H1 (cell line): ENCODE measurements at places on chromosomes 7 and 10. TPM values are rescaled to one million over a fixed set of nuclear protein-coding genes. Genes with fewer than 3 reads are reported as not detected.

The CCDC71L gene
- 15.8 and 16.7 TPM in 2 replicates for total RNA-seq

The PNLIP gene
- total RNA-seq: not detected in 2 replicates

GRCh38 chr10:69864321-69864720 is 62.6 kb downstream of the COL13A1 start:
- no peak for DNase-seq

The SLC18A3 gene
- total RNA-seq: 0.13 TPM in 1 of 2 replicates, not detected in the other

GRCh38 chr7:66344166-66344565 is 139.0 kb downstream of the TPST1 start:
- no peak for DNase-seq

The TMEM225B gene
- total RNA-seq: not detected in 2 replicates

DNA sequence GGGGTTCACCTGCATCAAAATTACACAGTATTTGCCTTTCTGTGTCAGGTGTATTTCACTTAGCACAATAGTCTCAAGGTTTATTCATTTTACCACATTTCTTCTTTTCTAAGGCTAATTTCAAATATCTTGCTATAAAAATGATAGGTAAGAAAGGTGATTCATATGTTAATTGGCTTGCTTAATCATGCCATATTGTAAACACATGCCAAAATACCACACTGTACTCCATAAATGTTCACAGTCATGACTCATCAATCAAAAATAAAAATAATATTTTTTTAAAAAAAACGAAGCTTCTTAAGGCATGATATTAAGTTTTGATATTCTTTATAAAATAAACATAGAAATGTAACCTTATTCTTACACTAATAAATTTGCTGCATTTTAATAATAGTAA is 947.1 kb downstream of the GRM8 start:
- no peak for DNase-seq

The C10orf62 gene
- not detected in 2 replicates for total RNA-seq

- no peak for DNase-seq
Measured at GRCh38 chr7:138542183-138542582, 82.1 kb downstream of the TRIM24 start.

The SH3PXD2A gene
- total RNA-seq: 15.3 and 16.3 TPM in 2 replicates

The HUS1 gene
- 32.0 and 33.0 TPM in 2 replicates for total RNA-seq

DNA sequence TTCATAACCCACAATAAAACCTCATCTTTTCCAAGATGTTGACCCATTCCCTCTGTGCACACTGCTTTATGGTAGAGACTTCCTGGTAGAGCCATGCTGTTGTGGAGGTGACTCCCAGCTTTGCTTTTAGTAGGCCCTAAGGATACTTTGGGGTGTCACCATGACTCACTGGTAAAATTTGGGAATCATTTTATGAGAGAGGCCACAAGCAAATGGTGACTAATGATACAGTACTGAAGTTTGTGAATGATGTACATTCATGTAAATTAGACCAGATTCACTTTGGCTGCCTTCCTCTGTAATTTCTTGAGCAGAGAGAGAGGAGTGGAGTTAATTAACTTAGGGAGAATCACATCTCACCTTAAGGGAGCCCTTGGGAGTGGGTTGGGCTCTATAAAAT is 686.5 kb downstream of the LRMDA start:
- no peak for DNase-seq

The FANK1 gene
- 0.84 TPM in 1 of 2 replicates, not detected in the other for total RNA-seq

DNA sequence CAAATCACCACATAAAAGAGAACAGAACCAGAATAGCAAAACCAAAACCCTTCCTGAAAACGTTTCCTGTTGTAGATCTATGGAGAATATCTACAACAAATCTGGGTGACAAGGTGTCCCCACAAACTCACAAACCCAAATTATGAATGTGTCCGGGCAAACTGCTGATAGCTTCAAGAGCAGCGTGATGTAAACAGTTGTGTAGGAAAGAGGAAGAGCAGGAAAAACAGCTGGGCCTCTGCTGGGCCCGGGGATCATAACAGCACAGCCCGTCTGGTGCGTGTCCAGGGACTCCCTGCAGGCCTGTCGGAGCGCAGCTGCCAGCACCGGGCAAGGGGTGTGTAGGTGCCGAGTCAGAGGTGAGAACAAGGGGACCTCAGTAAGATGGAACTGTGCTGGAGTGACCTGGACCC is 53.7 kb downstream of the KCNH2 start:
- no peak for DNase-seq

GRCh38 chr7:118525020-118525419 is 300.5 kb downstream of the ANKRD7 start:
- DNase-seq: no peak

DNA sequence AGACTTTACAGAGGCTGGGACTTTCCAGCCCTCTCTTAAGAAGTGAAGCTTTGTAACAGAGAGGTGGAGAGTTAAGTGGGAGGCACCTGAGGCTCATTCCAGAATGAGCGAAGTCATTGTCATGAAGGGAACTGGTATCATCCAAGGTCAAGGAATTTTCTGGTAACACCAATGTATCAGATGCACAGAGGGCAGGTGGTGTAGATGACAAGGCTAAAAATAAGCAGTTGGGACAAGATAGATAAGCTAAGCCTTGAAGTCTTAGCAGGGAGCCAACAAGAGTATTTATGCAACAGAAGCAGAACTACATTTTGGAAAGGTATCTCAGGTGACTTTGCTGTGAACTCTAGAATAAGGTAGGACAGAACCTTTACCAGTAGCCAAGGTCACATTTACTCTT is 257.0 kb upstream of the AUTS2 start:
- DNase-seq: no peak

DNA sequence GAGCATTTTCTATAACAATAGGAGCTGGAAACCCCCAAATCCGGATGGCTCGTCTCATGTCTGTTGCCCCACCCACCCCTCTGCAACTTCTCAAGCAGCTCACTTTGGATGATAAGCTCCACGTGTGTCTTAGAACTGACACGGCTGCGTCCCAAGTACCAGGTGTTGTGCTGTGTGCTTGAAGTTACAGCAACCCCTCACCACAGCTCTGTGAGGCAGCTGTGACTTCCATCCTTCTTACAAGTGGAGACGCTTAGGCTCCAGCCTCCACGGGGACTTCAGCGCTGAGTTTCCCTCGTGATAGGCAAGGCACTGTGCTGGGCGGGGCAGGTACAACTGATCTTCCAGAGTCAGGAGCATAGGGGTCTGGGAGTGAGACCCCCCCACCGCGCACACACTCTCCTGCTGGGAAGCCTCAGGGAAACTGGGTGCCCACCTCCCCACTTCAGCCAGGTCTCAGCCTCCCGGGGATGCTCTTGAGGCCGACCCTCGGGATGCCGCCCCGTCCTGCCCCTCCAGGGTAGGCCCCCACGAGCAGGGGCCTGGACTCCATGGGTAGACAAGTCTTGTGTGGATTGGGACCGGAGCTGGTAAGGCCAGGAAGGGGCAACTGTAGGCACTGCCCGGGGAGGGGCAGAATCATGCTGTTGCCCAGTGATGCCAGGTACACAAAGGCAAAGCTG is 31.4 kb downstream of the EN2 start:
- no peak for DNase-seq

GRCh38 chr10:61894133-61894532 is 7.4 kb upstream of the ARID5B start:
- no peak for DNase-seq

DNA sequence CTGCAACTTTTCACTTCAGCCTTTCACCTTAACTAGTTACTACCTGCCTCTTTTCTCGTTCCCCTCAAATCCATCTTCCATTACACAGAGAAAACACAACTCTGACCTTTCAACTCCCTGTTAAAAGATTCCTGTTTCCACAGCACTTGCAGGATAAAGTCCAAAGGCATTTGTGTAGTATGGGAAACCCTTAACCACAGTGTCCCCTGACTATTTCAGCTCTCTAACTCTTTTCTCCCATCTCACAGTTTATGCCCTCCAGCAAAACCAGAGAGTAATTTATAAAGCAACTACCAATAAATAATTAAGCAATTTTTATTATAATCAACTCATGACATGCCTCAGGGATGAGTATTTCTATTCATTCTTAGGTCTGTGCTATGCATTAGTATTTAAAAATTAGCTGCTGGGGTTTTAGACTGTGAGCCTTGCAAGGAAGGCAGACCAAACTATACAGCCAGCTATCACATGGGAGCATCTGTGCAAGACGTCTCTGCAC is 51.0 kb downstream of the COL1A2 start:
- no peak for DNase-seq

The IL6 gene
- 0.41 and 0.73 TPM in 2 replicates for total RNA-seq

DNA sequence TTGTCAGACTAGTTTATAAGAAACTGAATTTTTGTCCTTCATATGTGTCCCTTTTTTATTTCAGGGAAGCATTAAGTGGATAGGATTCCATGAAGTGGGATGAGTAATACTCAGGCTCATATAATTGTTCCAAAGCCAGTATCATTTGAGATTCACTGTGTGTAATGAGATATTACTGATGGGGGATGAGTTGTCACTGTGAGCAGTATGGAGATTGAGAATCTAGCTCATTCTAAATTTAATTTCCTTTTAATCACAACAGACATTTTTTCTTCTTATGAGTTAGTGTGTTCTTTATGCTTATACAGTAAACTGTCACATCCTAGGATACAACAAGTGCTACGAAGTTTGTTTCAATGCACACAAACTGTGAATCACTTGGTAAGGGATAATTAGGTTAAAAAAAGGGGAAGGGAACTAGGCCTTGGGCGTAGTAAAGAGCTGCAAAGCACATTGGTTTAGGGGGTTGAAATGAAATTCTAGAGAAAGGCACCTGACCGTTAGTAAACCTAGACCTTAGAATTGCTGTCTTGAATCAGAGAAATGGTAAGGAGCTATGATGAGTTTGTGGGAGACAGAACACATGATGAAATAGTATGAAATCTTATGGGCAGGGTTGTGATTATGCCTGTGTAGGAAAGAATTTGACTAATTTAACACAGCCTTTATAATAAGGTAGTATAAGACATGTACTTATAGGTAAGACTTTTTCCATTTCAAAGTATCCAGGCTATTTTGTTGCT is 153.4 kb downstream of the MLLT10 start:
- no peak for DNase-seq

DNA sequence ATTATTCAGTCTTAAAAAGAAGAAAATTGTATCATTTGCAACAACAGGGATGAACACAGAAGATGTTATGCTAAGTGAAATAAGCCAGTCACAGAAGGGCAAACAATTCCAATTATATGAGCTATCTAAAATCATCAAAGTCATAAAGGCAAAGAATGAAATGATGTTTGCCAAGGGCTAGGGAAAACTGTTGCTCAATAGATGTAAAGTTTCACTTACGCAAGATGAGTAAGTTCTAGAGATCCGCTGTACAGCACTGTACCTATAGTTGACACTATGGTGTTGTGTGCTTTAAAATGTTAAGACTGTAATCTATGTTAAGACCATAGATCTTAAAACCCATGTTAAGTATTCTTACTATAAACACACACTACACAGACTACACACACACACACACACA is 904.6 kb upstream of the LRRN3 start:
- DNase-seq: no peak

DNA sequence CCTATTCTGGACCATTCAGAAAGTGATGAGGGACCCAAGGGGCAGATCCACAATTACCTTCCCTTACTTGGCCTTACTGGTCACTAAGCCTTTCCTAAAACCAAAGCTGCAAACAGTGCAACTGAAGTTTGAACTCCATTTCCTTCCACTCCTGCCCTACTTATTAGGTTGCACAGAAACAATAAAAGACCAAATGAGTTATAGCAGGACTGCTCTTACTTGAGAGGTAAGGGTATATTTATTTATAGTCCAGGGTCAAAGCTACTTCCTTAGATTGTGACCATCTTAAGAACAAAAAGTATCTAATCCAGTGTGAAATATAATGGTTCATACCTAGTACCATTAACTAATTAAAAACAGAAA is 27.0 kb downstream of the CDK6 start:
- DNase-seq: no peak

- DNase-seq: no peak
Measured at GRCh38 chr10:51691135-51691534, 8.3 kb downstream of the CSTF2T start.

GRCh38 chr7:118072893-118073674 is 110.9 kb upstream of the LSM8 start:
- DNase-seq: no peak

- no peak for DNase-seq
Measured at GRCh38 chr7:150890853-150891584, 38.7 kb downstream of the AOC1 start.

- DNase-seq: no peak
Measured at GRCh38 chr7:26284995-26285632, 6.5 kb upstream of the SNX10 start.

The DPYSL4 gene
- 15.2 and 16.4 TPM in 2 replicates for total RNA-seq

DNA sequence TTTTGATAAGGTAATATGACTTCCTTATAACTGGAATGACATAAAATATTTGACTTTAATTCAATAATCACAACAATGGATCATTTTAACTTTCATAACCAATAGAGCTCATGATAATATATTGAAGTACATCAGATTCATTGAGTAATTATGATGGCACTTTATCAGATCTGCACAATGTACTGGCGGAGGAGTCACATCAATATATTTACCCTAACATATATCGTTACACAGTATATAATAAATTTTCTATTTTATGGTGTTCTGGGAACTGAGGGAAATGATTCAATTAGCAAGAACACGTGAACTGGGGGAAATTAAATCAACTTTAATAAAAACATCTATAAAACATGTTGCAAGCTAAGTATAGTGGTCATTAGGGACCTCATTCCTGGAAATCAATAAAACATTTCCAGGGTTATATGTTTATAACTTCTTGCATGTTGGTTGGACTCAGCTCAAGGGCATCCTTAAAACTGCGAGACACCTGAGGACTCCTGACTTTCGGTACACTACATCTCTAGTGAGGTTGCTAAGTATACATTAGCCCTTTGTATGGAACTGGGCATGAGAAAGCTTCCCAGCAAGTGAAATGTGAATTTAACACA is 254.0 kb downstream of the KCND2 start:
- DNase-seq: no peak

DNA sequence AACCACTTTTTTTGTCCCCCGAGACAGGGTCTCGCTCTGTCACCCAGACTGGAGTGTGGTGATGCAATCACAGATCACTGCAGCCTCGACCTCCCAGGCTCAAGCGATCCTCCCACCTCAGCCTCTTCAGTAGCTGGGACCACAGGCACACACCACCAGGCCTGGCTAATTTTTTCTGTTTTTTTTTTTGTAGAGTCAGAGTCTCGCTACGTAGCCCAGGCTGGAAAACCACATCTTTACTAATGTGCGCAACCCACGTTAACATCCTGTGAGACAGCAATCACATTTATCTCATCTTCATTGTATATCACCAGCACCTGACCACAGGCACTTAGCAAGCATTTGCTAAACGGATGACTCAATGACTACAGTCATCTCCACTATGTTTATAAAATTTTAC is 77.8 kb upstream of the ATP6V0A4 start:
- no peak for DNase-seq

GRCh38 chr10:52951824-52952223 is 179.2 kb upstream of the MBL2 start:
- DNase-seq: peak; percentile 74

DNA sequence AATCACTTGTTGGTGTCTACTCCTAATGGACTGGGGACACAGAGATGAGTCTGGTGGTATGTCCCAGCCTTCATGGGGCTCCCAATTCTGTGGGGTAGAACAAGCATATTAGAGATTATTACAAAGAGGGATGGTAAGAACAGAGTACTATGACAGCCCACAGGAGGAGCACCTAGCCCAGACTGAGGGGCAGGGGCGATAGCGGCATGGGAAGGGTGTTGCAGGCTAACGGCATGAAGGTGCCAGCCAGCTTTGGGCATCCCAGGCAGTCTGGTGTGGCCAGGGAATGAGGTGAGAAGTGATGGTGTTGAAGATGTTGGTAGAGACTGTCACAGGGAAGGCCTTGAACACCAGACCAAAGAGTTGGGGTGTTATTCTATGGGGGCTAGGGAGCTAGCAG is 280.0 kb downstream of the RPS24 start:
- no peak for DNase-seq

The FGL2 gene
- not detected in 2 replicates for total RNA-seq

The PDE6C gene
- total RNA-seq: not detected in 2 replicates

The COA1 gene
- 136 and 143 TPM in 2 replicates for total RNA-seq

- DNase-seq: no peak
Measured at GRCh38 chr7:95267754-95268153, 56.6 kb downstream of the PON1 start.
